T-helper 2 cell (primary cell): ENCODE measurements at places on chromosomes 7 and 10.

DNA sequence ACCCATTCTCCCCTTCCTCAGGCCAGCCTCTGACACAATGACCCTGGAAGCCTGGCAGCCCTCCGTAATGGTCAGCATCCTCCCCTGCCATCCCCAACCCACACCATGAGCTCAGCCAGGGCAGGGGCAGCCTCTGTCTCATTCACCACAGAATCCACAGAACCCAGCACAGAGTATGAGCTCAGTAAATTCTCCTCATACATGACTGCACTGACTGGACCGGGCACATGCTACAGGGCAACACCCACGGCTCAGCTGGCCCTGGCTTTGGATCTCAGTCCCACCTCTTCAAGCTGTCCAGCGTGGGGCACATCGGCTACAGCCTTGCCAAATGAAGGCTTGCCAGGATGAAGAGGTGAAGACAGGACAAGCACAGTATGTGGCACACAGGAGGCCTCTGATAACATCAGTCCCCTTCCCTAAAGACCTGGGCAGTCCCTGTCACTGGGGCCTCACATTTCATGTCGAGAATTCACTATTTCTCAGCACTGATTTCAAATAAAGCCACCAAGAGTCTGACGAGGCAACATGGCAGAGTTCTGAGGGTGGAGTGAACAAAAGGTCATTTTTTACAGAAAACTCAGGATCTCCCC is 7.9 kb downstream of the GPRIN2 start:
- no peak for DNase-seq

DNA sequence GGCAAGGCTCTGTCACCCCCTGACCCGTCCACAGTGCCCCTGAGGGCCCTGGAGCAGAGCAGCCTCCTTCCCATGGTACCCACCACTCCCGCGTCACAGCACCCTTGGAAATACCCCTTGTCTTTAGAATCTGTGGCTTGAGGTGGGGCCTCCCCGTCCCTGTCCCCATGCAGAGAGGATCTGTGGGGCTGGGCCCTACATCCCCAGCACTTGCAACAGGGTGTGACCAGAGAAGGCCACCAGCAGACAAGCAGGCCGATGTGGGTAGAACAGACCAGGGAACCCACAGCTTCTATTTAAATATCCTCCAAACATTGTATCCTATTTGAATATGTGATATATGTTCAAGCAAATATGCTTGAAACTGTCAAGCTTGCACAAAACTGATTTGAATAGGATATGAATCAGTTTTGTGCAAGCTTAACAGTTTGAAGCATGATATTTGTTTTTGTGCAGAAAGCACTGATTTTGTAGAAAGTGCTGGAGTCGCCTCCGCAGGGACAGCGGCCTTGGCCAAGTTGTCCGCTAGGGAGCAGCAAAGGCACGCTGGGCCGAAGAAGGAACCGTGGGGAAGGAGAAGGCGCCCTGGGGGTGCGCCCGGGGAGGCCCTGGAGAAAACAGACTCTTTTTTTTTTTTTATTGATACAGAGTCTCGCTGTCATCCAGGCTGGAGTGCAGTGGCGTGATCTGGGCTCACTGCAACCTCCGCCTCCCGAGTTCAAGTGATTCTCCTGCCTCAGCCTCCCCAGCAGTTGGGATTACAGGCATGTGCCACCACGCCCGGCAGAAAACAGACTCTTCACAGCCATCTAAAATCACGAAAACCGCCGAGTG is 2.2 kb downstream of the CFAP46 start:
- DNase-seq: no peak

DNA sequence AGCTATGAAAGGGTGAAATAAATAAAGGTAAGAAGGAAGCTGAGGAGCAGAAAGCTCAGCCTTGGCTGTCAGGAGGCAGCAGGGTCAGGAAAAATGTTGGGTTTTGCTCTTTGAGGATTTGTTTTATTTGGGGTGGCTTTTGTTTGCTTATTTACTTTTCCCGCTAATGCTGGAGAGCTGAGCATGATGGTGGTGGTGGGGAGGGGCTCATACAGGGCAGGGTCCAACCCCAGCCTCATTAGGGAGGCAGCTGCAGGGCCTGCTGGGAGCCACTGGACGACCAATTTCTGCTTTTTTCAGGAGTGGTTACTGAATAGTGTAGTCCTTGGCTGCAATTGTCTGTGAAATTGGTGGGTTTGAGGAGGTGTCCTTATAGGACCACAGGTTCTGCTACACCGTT is 36.3 kb downstream of the CCM2 start:
- no peak for DNase-seq

- no peak for DNase-seq
These were observed 950 bp downstream of the EVX1 start for GRCh38 chr7:27243340-27244163.

- DNase-seq: no peak
These were observed 134.2 kb upstream of the AKR1E2 start for GRCh38 chr10:4691776-4692175.

DNA sequence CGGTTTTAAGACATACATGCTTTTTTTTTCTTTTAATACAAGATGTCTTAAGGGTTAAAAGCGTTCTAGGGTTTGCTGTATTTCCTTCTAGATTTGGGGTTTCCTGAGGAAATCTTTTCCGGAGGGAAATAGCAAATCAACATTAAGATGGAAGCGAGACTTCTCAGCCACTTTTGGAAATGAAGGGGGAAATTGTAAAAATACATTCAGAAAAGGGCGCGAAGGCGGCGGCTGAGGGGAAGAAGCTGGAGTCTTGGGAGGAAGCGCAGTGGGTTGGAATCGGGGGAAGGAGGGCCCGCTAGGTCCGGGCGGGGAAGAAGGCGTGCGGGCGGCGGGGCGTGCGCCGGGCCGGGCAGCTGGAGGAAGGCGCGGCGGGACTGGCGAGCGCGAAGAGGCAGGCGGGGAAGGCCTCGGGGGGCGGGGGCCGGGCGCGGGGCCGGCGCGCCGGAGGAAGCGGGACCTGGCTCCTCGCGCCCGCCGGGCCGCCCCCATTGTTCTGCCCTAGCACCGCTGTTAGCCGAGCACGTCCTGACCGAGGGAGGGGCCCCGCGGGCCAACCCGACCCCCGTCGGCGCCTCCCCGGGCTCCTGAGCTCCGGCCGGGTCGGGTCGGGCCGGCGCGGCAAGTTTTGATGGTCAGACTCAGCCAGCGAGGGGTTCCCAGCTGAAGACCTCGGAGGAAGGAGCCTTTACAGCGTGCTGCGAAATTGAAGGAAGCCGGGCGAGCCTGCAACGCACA is 1.5 kb upstream of the SKIDA1 start:
- peak; percentile 28 for DNase-seq

- no peak for DNase-seq
These were observed 443.0 kb upstream of the MKI67 start for GRCh38 chr10:128568990-128569945.

- no peak for DNase-seq
These were observed 28.1 kb downstream of the STAMBPL1 start for GRCh38 chr10:88908194-88908593.

GRCh38 chr10:48445932-48446331 is 139.5 kb downstream of the MAPK8 start:
- DNase-seq: no peak

DNA sequence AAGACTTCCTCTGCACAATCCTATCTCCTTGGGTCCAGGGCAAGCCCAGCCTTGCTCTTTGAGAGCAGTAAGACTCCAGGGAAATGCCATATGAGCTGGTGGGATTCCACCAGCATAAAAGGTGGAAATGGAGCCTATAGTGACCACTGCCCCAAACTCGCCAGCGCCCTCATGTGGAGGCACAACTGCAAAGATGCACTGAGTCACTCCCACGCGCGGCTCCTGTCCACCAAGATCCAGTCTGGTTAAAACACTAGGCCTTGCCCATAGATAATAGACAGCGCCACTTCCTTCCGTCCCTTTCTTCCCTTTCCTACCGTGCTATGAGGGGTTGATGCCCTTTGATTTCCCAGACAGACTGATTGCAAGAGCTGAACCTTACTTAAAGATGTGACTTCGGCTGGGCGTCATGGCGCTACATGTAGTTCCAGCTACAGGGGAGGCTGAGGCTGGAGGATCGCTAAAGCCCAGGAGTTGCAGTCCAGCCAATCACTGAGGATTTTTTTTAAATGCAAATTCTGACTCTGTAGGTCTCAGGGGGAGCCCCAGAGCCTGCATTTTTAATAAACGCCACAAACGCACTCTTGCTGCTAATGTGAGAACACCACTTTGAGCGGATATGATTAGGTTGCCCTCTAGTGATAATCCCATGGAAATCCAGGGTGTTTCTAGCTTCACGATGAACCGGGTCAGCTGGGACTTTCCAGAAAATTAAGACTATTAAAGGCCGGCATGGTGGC is 136.5 kb downstream of the EPC1 start:
- no peak for DNase-seq

DNA sequence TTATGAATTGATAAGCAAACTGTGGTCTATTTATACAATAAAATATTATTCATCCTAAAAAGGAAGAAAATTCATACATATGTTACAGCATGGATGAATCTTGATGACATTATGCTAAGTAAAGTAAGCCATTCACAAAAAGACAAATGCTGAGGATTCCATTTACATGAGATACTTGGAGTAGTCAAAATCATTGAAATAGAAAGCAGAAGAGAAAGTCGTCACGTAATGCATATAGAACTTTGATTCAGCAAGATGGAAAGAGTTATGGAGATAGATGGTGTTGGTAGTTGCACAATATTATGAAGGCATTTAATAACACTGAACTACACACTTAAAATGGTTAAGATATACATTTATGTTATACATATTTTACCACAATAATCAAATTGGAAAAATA is 309.7 kb upstream of the KLF6 start:
- DNase-seq: no peak

- no peak for DNase-seq
These were observed 373.7 kb downstream of the PHTF2 start for GRCh38 chr7:78172267-78172757.

- DNase-seq: no peak
These were observed 40.9 kb upstream of the SEMA3E start for GRCh38 chr7:83689855-83690254.

GRCh38 chr7:136104269-136104603 is 127.1 kb upstream of the MTPN start:
- DNase-seq: no peak

DNA sequence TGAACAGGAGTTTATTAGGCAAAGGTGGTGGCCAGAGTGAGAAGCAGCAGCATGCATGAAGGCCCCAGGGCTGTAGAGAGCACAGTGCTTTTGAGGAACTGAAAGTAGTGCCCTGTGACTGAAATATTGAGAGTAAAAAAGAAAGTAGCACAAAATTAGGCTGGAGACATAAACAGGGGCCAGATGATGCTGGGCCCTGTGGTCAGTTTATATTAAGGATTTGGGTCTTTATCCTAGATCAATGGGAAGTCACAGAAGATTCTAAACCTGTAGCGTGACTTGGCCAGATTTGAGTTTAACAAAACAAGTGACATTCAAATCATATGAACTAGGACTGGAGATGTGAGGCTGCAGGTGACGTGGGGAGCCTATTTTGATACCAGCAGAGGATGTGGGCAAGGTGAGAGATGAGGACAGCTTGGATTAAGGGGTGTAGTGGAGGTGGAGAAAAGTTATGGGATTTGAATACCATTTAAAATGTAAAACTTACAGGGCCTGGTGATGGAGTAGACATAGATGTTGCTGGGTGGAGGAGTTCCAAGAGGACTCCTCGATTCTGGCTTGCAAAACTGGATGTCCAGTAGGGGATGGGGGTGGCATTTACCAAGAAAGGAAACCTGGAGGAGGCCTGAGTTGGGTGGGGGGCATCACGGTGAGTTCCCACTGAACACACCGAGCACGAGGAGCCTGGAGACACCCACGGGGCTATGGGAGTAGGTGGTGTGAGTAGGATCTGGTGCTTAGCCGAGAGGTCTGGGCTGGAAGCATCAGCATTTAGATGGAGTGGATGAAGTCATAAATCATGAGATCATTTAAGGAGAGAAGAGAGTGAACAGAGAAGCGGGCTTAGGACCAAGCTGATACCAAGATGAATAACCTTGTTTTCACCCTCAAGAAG is 52.8 kb downstream of the HHEX start:
- DNase-seq: no peak

DNA sequence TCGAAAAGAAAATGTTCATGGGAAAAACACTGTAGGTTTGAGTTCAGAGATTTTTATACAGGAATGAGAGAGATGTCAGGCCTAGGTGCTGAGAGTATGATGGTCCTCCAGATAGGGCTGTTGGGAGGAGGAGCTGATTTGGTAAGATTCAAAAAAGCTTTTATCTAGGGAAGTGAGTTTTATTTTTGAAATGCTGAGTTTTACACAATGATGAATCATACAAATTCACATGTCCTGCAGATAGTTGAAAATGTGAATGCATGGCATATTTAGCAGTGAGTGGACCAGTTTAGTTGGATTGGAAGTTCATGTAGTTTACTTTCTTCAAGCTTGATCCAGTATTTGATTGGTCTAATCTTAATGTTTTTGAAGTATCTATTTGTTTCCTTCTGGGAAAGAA is 154.8 kb downstream of the LRRC4 start:
- DNase-seq: no peak

DNA sequence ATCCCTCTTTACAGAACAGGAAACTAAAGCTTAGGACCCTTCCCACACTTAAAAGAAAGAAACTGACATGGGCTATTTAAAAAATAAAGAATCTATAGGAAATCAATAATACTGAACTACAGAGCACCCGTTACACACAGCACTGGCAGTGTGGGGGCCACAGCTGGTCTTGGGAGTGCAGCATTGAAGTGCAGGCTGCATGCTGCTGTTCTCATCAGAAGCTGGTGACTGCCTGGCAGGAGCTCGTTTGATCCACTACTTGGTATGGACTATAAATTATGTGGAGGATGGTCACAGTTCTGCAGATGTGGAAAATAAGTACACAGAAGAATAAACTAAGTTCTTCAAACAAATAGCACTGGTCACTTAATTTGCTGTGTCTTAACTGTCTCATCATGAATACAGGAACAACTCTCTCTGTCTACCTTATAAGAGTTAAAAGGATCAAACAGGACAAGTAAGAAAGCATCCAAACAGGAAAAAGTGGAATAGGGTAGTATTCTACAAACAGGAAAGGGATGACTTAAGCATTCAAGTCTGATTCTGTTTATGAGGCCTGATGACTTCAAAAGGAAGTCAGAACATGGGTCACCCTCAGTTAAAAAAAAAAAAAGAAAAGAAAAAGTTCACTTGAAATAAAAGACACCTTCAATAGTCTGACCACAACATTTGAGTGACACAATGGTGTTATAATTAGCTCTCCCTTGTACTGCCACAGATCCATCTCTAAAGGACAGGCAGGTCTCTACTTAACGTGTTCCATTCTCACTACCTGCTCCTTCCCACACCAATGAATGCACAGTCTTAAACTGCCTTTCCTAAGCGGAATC is 21.0 kb downstream of the DOCK4 start:
- no peak for DNase-seq

DNA sequence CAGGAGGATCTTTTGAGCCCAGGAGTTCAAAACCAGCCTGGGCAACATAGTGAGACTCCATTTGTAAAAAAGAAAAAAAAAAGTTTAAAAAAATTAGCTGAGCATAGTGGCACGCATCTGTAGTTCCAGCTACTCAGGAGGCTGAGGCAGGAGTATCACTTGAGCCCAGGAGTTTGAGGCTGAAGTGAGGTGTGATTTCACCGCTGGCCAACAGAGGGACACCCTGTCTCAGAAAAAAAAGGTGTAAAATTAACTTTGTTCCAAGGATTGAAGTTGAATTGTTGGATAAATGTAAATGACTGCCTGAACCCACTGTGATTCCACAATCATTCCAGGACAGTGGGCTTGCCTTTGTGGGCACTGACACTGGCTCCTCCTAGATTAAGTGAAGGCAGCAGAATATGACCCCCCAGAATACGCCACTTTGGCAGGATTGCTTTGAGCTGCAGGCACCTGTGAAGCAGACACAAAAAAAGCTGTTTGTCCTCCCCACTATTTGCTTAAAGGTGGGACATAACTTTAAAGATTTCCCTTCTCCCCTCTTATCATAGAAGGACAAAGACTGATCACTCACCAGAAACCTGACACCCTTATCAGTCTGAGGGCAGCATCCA is 57.2 kb upstream of the FOXI2 start:
- DNase-seq: no peak
